ENCODE measurements at places on chromosomes 6 and 20.

- no peak for DNase-seq
Measured at GRCh38 chr6:124539096-124539495, 423.1 kb upstream of the RNF217 start.

DNA sequence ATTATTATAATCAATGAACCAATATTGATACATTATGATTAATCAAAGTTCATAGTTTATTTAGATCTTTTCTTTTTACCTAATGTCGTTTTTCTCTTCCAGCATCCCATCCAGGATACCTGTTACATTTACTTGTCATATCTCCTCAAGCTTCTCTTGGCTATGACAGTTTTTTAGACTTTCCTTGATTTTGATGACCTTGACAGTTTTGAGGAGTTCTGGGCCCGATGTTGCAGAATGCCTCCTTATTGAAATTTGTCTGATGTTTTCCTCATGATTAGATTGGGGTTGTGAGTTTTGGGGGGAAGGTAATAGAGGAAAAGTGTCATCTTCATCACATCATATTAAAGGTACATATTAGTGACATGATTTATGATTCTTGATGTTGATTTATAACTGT is 3.8 kb upstream of the SIRPD start:
- DNase-seq: no peak

GRCh38 chr6:56671651-56672461 is 29.2 kb upstream of the DST start:
- DNase-seq: no peak

- DNase-seq: no peak
Measured at GRCh38 chr20:62042025-62042820, 23.5 kb downstream of the TAF4 start.

DNA sequence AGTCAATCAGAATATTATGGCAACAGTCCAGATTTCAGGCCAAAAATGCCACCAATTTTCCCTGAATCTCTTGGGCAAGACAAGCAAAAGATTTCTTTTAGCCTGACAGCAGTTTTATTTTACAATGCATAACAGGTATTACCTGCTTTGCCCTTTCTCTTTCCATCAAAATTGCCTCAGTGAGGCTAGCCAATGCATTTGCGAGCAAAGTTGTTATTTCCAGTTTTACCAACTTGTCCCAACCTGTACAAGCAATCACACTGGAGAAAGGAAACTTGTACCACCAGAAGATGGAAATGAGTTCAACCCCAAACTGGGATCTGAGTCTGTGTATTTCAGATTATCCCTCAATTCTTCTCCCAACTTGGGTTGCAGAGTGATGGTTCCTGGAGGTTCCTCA is 279.9 kb upstream of the CDYL start:
- DNase-seq: no peak

DNA sequence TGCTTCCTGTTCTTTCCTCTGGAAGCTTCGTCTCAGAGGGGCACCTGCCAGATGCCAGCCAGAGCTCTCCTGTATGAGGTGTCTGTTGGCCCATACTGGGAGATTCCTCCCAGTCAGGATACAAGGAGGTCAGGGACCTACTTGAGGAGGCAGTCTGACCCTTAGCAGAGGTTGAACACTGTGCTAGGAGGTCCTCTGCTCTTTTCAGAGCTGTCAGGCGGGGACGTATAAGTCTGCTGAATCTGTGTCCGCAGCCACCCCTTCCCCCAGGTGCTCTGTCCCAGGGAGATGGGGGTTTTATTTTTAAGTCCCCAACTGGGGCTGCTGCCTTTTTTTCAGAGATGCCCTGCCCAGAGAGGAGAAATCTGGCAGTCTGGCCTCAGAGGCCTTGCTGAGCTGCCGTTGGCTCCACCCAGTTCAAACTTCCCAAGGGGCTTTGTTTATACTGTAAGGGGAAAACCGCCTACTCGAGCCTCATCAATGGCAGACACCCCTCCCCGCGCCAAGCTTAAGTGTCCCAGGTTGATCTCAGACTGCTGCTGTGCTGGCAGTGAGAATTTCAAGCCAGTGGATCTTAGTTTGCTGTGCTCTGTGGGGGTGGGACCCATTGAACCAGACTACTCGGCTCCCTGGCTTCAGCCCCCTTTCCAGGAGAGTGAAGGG is 326.7 kb downstream of the BCKDHB start:
- no peak for DNase-seq
